Right renal cortex interstitium (tissue), 3 donors: ENCODE measurements at places on chromosomes 12 and 14. TPM values are rescaled to one million over a fixed set of nuclear protein-coding genes. Genes with fewer than 3 reads are reported as not detected.

DNA sequence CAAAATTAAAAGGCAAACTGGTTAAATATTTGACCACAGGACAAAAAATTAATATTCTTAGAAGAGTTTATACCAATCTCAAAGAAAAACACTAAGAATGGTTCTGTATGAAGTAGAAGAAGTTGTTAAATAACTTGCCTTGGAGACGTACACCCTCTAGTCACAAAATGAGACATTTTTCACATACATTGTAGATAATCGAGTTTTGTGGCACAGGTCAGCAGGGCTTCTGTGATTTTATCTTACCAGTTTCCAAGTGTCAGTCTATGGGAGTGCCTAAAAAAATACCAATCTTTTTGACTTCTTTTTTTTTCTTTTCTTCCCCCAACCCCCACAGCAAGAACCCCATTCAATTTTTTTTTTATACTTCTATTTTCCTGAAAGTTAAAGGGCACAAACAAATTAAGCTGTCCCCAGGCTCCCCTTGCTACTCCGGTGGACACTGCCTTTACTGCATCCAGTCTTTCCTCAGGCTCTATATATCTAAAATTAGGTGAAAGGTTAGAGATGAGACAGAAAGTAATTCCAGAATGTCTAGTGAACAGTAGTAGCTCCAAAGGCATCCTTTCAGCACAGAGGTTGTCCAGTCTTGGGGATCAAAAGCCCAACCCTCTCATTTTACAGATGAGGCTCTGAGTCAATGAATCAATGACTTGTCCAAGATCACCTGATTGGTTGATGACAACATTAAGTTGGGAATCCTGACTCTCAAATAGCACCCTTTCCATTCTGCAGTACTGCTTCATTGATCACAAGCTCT is 6.2 kb downstream of the LIMA1 start:
- no peak for DNase-seq

DNA sequence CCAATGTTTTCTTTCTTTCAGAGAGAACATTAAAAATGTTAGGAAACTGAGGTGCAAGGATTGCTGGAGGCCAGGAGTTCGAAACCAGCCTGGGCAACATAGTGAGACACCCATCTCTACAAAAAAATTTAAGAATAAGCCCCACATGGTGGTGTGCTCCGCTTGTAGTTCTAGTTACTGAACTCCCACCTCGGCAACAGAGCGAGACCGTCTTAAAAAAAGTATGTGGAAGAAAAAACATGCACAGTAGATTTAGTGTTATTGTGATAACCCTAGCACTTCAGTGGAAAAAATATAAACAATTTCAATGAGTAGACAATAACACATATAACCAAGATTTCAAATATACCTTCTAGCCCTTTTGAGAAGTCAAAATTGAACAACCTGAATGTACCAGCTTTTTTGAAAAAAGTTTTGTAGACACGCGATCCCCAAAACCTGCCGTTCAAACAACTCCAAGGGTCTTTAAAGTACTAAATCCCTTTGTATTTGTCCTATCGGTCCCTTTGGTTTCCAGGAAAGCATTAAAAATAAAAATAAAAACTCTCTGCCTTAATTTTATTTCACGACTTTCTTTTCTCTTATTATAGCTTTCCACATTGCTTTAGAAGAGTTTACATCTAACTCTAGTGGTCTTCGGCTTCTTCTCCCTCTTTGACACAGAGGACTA is 1.0 kb upstream of the ANO6 start:
- no peak for DNase-seq

GRCh38 chr14:61121355-61121787 is 140.3 kb downstream of the SLC38A6 start:
- no peak for DNase-seq

DNA sequence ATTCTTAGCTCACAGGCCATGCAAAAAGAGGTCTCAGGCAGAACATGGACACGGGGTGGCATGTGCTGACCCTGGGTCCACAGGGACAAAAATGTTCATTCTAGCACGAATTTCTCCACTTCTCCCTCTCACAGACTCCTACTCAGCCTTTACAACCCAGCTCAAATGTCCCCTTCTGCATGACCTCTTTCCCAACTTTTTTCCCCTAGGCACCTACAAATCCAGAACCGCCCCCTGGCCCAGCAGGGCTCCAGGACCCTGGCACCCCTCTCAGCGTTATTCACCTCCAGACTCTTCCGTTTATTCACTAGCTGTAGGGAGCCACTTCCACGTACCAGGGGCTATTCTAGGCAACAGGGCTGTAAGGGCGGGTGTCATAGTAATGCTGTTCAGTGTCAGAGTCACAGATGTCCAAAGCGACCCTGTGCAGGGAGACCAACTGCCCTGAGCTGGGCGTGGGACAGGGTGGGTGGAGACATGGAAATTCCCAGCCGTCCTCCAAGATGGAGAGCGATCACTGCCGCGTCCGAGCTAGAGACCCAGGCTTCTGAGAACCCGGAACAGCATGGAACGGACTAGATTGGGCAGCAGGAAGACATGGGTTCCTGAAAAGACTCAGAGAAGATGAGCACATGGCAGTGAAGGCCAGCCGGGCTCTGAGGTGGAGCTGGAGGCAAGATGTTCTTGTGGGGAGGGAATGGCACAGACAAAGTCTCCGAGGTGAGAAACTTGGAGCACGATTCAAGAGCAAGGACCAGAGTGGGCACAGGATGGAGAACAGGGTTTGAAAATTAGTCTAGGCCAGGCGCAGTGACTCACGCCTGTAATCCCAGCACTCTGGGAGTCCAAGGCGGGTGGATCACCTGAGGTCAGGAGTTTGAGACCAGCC is 274.9 kb upstream of the RTL1 start:
- no peak for DNase-seq

Gene NEK9
- polyA plus RNA-seq, result 118 TPM

Gene SERPINA4
- polyA plus RNA-seq, result 1.6 TPM

Gene ADAM21
- polyA plus RNA-seq, result 0.28 TPM

GRCh38 chr14:102795060-102795925 is 18.0 kb downstream of the TRAF3 start:
- no peak for DNase-seq

DNA sequence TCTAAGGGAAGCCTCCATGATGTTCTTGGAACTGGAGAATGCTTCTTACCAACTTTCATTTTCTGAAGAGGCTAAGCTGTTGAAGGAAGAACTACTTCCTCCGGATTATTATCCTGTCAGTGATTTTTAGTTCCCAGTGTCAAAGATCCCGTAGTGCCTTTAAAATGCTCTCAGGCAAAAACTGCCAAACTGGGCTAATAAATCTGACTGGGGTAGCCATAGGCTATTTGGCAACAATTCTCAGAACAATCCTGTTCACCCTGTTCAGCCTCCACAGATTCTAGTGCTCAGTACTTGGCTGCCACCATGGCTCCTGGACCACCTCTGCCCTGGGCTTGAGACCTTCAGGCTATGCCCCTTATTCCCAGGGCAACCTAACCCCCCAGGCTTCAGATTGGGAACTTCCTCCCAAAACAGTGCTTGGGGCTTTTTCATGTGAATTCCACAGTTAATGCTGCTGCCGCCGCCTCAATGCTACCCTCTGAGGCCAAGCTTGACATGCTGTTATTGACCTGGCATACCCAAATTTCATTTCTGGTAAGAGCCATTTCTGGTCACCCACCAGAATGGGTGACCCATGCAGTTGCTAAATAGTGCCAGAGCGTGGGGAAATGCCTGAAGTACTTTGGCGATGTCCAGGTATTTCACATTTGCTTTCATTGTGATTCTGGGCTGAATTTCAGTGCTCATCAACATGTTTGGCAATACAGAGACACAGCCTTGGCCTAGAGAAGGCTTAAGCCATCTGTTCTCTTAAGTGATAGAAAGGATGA is 110.0 kb upstream of the ARHGAP5 start:
- no peak for DNase-seq

Gene DIO3
- 0.11 TPM for polyA plus RNA-seq

- DNase-seq, result no peak
Measured at GRCh38 chr12:57869298-57869926, 22.9 kb upstream of the CTDSP2 start.

DNA sequence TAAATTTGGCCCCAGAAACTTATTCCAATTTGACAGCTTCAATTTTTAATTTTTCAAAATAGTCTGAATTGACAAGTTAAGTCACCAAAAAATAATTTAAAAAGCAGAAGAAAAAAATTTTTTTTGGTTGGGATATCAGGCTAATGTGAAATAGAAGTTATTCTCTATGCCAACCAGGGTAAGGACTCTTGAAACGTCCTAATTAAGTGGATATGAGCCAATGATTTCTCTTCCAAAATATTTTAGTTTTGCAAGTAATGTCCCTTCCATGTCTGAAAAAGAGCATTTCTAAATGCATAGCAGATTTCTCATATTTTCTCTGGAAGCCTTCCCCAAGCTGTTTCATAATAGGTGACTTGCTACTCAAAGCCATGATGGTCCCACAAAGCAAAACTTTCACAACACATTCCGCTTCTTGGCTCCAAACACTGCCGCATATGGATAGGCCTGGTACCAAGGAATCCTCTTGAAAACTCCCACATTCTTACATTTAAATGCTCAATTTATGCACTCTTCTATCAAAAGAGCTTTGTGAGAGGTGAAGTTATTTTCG is 65.1 kb downstream of the SIX6 start:
- no peak for DNase-seq

GRCh38 chr14:29220072-29220471 is 453.5 kb downstream of the FOXG1 start:
- no peak for DNase-seq

GRCh38 chr14:39364509-39364908 is 67.7 kb downstream of the FBXO33 start:
- DNase-seq, result no peak

- DNase-seq, result no peak
Measured at GRCh38 chr14:53192052-53192760, 39.1 kb upstream of the DDHD1 start.

Gene SLCO1B1
- polyA plus RNA-seq, result not detected

GRCh38 chr12:130826151-130826801 is 12.8 kb downstream of the STX2 start:
- DNase-seq, result no peak

GRCh38 chr12:105935106-105935505 is 203.6 kb downstream of the NUAK1 start:
- DNase-seq, result no peak

DNA sequence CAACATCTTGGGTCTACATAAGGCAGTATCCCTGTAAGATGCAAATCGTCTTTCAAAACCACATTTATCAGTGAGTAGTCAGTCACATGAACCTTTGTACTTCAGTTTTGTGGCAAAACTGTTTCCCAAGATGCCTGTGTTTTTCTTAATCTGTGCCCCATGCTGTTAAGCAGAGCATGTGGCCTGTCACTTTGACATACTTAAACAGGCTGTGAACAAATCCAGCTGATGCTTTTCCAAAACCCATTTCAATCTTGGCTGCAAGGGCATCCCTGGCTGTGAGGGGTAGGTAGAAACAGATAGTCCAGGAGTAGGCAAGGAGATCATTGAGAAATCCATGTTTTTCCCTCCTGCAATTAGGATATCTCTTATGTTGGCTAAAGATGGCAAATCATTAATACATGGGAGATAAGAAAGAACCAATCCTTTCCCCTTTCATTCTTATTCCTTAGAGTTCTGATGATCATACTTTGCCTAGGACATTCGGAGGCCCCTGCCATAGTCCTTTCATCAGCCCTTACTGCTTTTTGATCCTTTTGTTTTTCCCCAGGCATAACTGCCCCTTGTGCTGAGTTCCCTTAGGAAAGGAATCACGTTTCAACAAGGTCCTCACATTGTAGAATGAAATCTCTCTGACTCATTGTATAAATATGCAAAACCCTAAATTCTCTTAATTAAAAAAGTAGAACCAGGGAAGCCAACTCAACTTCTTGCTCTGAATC is 121.1 kb upstream of the EEA1 start:
- DNase-seq, result no peak

GRCh38 chr14:32005628-32006027 is 71.5 kb upstream of the ARHGAP5 start:
- no peak for DNase-seq

DNA sequence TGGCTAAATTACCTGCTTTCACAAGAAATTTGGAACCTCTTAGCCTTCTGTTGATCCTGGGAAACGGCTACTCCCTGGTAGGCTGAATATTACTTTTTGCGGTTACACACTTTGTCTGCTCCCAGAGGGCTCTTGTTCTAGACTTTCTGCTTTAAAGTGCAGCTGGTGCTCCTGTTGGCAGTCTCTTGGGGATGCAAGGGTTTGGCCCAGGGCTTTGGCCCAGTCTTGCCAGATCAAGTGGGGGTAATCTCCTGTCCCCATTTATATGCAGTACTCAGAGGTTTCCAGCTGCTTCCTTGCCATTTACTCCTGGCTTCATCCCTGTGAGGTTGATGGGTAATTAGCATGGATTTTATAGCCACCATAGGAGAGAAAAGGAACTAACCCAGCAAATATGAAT is 558.2 kb upstream of the MIS18BP1 start:
- DNase-seq, result no peak

Gene B4GALNT3
- 14.2 TPM for polyA plus RNA-seq

DNA sequence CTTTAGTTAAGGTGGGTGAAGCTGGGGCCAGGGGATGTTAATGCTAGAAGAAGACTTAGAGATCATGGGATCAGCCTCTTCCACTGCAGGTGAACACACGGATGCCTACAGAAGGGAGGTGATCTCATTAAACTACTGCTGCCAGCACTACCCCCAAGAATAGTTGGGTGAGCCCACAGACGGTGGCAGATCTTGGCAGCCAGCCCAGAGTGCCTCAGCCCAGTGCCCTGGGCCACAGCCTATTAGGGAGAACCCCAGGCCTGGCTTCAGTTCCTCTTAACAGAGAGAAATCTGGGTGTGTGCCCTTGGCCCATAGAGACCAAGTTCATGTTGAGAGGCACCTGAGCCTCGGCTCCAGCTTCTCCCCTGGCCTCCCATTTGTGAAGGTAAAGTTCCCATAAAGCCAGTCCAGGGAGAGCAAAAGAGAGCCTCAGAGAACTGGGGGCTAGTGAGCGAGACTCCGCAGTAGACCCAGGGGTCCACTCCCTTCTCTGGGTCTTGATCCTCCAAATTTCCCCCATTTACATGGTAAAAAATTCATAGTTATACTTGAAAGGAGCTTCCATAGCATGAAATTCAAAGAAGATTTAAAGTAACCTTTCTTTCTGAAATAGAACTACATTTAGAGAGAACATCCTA is 125.0 kb upstream of the CCND2 start:
- DNase-seq, result no peak

GRCh38 chr14:102235275-102235897 is 69.6 kb downstream of the MOK start:
- peak; percentile 58 for DNase-seq

Gene SYT1
- polyA plus RNA-seq, result 23.9 TPM

- no peak for DNase-seq
Measured at GRCh38 chr12:66708704-66709456, 30.0 kb upstream of the GRIP1 start.

GRCh38 chr12:106434526-106434925 is 77.0 kb downstream of the POLR3B start:
- DNase-seq, result no peak

DNA sequence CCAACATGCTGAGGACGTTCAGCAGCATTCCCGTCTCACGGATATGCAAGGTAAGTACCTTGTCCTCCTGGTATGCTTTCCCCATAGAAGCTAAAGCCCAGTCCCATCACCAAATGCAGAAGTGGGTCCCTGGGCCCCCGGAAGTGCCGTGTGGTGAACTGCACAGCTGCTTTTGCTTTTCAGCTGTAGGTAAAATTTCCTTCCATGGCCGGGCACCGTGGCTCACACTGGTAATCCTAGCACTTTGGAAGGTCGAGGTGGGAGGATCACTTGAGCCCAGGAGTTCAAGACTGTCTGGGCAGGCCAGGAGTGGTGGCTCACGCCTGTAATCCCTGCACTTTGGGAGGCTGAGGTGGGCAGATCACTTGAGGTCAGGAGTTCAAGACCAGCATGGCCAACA is 44.1 kb downstream of the HSP90AA1 start:
- no peak for DNase-seq
